Lower leg skin (tissue), 4 donors: ENCODE measurements at places on chromosomes 1 and 21.

- no peak for DNase-seq
Observed at GRCh38 chr1:210516697-210517459, 188.2 kb downstream of the HHAT start.

DNA sequence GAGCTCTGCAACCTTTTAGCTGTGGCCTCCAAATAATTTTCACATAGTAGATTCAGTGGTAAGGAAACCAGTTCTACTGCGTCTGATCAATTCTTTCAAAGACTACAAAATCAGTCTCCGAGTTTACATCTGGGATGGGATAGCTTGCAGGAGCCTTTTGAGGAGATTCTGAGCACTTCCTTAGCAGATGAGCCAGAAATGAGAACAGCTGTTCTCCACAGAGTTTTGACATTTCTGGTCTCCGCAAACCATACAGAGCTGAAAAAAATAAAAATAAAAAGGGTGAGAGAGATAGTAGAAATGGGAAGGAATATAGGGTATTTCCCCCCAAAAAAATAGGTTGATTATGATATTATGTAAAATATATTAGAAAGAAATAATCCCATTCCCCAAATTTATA, 119.3 kb downstream of the LYPLAL1 start:
- DNase-seq: no peak

GRCh38 chr1:207858806-207859205, 52.1 kb downstream of the CD34 start:
- DNase-seq: no peak

DNA sequence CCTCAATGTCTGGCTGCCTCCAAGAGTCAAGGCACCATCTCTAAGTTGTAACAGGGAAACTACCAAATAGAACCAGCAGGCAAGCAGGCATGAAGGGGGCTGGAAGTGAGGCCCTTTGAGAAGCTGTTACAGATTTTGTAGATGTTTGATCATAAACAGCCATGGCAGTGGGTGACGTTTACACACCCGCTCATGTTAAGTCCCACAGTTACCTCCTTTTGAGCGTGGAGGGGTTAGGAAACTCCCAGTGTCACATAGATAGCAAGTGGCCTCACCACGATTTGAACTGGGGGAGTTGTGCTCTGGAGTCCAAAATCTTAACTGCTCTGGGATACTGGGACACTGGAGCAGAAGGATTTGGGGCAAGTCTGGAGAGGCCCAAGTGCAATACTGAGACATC, 192.4 kb downstream of the HIVEP3 start:
- no peak for DNase-seq

DNA sequence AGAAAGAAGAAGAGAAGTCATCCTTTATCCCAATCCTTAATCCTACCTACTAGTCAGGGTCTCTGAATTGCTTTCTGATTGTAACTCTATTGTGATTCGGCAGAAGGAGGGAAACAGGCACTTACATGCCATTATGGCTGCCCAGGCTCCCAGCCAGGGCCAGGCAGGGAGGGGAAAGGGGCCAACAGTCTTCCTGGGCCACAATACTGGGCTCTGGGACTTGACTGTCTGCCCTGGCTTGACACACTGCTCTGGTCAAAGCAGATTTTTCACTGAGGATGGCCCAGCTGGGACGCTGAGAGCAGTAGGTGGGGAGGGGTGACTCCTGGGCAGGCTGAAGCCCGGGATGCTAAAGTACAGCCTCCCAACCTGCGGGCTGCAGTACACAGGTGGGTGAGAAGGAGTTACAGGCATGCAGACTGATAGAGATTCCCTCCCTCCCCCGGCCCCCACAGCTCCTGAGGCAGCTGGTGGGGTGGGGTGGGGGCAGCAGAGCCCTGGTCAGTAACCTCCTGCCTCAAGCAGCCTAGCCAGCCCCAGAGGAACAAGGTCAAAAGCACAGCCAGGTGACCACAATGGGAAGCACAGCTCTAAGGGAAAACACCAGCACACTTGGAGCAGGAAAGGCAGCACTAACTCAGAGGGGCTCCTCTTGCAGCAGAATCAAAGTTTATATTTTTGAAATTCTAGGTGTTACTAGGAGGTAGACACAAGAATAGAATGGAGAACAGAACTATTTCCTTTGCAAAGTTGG, 25.3 kb downstream of the KCND3 start:
- no peak for DNase-seq

- DNase-seq: no peak
Observed at GRCh38 chr1:213615226-213615916, 372.4 kb upstream of the PROX1 start.

- no peak for DNase-seq
Observed at GRCh38 chr21:26167593-26167992, 3.0 kb downstream of the APP start.

DNA sequence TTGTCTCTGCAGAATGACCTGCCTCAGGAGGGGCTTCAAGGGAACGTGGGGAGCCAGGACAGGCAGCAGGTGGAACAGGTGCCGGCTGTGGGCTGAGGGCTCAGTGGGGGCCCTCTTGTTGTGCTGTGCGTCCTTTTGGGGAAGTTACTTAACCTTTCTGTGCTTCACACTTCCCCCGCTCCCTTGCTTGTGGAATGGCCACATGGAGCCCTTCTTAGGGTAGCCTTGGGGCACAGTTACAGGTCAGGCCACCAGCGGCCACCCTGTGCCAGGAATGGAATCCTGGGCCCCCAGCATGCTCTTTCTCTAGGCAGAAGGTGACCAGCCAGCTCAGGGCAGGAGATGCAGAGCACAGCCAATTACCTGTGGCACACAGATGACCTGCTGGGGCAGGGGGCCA, 2.6 kb downstream of the IKBKE start:
- no peak for DNase-seq

GRCh38 chr1:63322944-63323864, 837 bp downstream of the FOXD3 start:
- DNase-seq: no peak

DNA sequence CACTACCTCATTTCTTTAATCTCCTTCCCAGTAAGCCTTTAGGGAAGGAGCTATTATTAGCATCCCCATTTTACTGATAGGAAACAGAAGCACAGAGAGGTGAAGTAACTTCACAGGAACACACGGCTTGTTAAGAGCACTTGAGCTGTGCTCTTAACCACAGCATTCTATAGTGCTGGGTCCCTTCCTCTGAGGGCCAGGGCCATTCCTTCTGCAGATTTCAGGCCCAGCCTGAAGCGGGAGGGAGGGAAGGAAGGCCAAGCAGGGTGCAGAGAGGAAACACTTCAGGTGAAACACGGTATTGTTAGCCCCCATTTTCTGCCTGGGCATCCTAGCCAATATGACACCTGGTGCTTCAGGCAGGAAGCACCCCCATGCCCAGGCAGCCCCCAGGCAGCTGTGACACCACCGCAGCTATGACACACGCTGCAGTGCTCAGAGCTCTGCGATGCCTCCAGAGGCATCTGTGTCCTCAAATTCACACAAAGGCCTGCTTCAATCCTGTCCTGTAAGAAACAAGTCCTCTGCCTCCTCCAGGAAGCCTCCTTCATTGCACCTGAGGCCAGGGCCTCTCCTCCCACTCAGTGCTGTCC, 4.5 kb upstream of the EXTL1 start:
- no peak for DNase-seq

DNA sequence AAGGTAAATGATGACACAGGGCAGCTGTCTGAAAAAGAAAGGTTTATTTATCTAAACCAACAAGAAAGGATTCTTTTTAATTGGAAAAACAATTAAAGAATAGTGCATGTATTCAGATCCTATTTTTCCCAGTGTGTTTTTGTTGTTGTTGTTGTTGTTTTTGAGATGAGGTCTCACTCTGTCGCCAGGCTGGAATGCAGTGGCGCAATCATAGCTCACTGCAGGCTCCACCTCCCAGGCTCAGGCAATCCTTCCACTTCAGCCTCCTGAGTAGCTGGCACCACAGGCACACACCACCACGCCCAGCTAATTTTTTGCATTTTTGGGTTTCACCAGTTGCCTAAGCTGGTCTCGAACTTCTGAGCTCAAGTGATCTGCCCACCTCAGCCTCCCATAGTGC, 22.1 kb downstream of the NEK2 start:
- DNase-seq: no peak
